ENCODE measurements at places on chromosomes 2 and 18.

GRCh38 chr2:20509770-20510490, 63.1 kb downstream of the RHOB start:
- no peak for DNase-seq

GRCh38 chr2:11564816-11565567, 31.1 kb downstream of the GREB1 start:
- no peak for DNase-seq

- DNase-seq, result peak; percentile 46
Observed at GRCh38 chr2:23385351-23385747, 370 bp downstream of the KLHL29 start.

DNA sequence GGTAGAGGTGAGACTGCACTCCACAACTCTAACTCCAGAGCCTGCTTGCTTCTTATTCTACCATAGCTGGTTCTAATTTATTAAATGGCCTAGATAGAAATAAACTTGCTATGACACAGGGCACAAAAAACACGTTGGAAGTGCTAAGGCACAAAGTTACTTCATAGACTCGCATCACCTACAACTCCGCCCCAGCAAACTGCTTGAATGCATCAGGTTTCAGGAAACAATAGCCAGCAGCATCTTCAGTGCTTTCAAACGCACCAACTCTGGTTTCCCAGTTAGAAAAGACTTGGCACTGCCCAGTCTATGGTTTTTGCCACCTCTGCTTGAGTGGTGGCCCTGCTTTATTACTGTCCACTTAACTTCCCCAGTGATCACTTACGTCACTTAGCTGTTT, 142.6 kb downstream of the RIF1 start:
- DNase-seq, result no peak

DNA sequence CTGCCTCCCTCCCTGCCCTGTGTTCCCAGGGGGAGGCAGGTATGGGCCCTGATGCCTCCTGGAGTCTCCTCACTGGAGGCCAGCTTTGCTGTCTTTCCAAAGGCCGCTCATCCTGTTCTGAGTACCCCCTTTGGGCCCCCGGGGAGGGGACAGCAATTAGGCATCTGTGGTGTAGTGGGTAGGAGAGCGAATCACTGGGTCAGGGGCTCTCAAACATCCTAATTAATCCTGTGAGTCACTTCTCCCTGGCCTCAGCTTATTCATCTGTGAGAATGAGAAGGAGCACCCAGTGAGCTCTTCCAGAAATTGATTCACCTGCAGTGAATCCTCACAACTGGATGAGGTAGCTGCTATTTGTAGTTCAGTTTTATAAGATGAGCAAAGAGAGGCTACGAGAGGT, 16.4 kb downstream of the TET3 start:
- no peak for DNase-seq

DNA sequence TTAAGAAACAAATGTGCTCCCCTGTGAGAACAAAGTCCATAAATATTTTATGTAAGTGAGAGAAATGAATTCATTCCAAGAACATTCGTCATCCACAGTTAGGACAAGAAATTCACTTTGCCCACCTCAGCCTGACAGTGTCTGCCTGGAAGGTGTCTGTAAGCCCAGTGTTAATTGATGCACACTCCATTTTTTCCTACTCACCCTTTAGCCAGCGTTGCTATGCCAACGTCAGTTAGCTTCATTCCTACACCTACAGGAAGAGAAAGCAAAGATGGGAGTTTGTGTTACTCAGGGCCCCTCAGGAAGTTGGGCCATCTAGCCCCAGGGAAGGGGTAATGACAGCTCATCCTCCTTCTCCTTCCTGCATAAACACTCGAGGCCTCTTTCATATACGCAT, 131.0 kb downstream of the ALPK2 start:
- no peak for DNase-seq

- DNase-seq, result no peak
Observed at GRCh38 chr2:1572638-1573037, 159.4 kb downstream of the TPO start.

- no peak for DNase-seq
Observed at GRCh38 chr2:217966423-217967070, 36.2 kb downstream of the TNS1 start.

- no peak for DNase-seq
Observed at GRCh38 chr2:5734859-5735520, 42.8 kb downstream of the SOX11 start.

GRCh38 chr18:35729991-35730668, 148.6 kb downstream of the GALNT1 start:
- DNase-seq, result no peak

DNA sequence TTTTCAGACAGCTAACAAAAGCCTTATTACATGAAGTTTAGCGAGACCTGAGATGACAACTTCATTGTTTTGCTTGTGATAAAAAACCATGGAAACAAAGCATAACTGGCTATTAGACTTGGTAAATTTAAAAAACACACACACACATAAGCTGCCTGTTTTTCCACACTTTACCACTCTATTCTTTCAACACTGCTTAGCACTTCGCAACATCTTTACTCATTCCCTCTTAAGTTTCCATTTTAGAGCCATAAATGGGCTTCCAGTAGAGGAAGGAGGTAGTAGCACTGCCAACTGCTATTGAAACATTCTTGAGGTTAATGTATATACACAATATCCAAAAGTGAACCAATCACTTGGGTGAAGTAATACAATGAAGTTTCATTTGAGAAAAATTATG, 54.1 kb downstream of the BAZ2B start:
- DNase-seq, result no peak

DNA sequence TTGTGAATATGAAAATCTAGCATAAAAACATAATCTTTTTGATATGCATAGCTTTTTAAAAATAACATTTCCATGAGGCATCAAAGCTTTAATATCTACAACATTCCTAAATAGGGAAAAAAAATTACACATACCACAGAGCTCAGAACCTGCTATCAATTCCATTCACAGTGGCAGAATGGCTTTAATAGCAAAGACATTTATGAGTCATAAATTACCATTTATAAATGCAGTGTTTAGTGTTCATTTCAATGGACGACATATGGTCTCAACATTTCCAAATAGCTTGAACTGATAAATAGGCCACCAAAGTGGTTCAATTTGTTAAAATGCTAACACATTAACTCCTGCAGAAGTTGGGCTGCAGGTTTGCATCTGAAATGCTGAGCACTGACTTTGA, 600.6 kb upstream of the SETBP1 start:
- DNase-seq, result no peak

- no peak for DNase-seq
Observed at GRCh38 chr18:12507007-12507406, 99.3 kb downstream of the PRELID3A start.

DNA sequence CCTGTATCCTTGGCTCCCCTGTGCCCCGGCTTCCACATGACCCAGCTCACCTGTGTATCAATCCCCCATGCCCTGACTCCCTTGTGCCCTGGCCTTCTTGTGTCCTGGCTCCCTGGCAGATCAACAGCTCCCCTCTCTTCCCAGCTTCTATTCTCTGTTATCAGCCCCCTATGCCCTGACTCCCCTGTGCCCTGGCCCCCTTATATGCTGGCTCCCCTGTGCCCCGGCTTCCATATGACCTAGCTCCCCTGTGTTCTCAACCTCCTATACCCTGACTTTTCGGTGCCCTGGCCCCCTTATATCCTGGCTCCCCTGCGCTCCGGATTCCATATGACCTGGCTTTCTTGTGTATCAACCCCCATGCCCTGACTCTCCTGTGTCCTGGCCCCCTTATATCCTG, 209.2 kb downstream of the LOXHD1 start:
- no peak for DNase-seq

DNA sequence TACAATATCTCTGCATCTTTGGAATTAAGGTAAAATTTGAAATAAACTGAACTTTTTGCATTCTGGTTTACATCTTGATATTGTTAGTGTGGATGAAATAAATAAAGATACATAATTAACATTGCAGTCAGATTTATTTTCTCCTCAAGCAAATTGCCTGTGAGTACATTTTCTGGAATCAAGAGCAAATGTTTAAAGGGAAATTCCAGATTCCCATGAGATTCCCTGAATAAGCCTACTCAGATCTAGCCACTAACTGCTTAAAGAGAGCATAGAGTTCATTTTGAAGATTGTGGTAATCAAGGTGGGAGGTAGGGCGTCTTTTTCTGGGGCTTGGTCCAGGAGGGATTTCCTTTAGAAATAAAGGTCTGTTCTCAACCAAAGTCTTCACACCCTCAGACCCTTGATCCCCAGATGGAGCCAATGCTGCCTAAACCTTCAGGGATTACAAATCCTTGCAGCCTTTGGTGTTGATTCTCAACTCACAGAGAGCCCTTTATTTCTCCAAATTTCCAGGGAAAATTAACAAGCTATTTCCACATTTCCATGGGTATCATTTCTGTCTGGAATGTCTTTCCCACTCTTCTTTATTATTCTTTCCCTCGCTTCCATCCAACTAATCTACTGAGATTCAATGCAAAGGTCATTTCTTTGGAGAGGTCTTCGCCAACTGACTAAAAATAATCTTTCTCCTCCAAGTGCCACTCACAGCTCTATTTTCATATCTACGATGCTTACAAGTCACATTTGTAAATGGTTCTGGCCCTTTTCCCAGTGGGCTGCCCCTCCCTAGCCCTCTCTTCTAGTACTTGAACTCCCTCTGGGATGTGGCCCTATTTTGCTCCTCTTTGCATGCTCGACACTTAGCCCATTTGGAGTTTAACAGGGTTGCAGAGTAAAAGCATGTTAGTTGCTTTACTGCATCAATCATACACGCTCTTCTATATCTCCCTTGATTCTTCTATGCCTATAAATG, 79.8 kb upstream of the SPATS2L start:
- no peak for DNase-seq

DNA sequence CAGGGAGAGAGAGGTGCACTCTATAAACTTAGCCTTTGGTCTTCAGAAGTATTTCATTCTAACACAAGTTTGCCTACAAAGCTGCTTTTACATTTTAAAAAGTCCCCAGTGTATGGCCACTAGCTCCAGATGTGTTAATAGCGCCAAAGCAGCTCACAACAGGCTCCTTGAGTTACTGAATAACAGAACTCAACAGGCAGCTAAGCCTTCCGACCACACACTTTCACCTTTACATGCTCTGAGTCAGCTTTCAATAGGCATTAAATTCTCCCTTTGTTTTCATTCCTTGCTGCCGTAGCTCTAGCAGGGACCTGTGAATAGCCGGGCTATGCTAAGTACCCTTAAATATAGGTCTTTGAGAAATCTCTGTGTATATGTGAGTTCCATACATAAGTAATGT, 262.8 kb upstream of the PARD3B start:
- no peak for DNase-seq

GRCh38 chr2:161077367-161078210, 82.6 kb upstream of the TANK start:
- DNase-seq, result peak; percentile 76

DNA sequence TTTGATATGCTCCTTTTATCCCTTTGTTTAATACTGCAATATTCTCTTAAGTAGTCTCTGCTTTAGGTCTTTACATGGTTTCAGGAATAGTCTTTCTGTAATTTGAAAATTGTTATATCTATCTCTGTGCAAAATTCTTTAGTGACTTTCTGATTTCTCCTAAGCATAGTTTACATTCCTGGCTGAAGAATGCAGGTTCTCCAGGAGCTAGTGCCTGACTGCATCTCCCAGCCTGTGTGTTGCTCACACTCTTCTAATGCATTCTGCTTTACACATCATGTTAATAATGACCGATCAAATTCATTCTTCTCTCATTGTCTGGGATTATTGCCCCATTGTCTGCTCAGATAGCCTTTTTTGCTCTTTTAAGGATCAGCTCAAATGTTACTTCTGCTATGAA, 1349.2 kb downstream of the DSC3 start:
- DNase-seq, result no peak

GRCh38 chr18:12079491-12080237, 14.0 kb upstream of the ANKRD62 start:
- no peak for DNase-seq
